ENCODE measurements at places on chromosomes 12 and 14.

- DNase-seq = no peak
Measured at GRCh38 chr12:24256684-24257083, 307.2 kb upstream of the SOX5 start.

GRCh38 chr14:95609398-95609990 lies 74.6 kb downstream of the GLRX5 start:
- peak; percentile 30 for DNase-seq

GRCh38 chr12:13222076-13222475 lies 25.6 kb downstream of the EMP1 start:
- no peak for DNase-seq

DNA sequence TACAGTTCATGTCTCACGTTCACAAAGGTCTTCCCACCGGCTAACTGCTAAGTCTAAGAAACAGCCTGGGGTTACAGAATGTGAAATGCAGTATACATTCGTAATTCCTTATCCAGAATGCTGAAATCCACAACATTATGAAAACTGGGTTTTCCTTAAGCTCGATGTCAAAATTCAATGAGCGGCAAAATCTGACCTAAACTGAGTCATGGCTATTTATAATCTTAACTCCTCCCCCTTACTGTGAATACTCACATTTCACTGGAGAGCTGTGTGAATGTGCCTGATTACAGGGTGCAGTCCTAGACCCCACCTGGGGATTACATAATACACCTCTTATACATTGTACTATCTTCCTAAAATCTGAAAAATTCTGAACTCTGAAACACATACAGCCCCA lies 35.3 kb downstream of the STX2 start:
- no peak for DNase-seq

DNA sequence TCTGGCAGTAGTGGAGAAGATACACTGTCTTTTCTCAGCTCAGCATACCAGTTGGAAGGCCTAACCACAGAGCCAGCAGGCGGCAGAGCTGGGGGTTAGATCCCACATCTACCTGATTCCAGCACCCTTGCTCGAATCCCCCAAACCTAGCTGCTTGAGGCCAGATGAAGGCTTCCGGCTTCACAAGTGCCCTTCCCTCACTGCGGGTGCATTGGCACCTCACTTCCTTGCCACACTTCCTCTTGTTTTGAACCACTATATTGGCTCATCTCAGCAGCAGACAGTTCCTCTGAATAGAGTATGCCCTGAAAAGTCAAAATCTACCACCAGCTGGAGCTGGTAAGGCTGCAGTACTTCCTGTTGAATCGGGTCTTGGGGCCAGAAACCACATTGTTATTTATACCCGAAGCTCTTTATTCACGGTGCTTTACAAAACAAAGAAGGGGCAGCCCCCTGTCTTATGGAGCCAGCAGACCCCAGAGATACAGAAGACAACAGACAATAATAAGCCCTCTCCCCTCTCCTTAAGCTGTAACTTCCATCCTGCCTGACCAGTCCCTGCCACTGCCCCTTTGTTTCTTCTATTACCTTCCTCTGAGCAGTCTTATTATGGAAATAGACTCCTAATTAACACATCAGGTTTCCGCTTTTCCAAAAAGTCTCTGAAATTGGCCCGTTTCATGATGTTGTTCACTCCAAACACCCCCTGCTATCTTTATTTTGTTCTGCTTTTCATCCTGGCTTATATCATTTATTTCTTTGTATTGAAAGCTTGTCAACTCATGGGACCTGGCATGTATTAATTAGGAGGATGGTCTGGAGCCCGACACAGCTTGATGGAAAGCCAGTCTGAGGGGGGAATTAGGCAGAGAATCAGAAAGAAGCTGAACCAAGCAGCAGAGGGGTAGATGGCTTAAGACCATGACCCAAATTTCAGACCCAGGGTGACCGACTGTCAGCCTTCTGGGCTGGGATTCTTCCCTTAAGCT lies 233.5 kb downstream of the EFCAB11 start:
- DNase-seq = no peak

DNA sequence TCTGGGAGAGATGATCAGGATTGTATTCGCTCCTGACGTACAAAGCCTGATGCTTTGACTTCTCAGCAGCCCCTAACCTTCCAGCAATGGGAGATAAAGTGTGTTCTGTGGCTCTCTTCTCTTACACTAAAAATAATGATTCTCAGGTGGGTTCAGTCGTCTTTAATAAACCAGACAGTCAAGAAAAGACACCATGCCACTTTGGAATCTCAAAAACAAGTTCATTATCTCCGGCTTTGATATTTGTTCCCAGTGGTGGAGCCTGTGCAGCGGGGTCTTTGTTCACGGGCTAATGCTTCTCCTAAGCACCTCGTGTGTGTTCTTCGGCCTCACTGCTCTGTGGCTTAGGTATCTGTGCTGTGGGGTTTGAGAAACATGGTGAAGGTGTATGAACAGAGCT lies 1.6 kb downstream of the ACVR1B start:
- DNase-seq = no peak
